ENCODE measurements at places on chromosomes 1 and 21.

- DNase-seq = no peak
Measured at GRCh38 chr1:226638608-226639007, 90.0 kb downstream of the STUM start.

- DNase-seq = no peak
Measured at GRCh38 chr1:238777551-238777950, 608.8 kb upstream of the CHRM3 start.

GRCh38 chr1:19080721-19081120, 124.2 kb upstream of the IFFO2 start:
- no peak for DNase-seq

- DNase-seq = peak; percentile 93
Measured at GRCh38 chr1:3105167-3105863, 36.3 kb downstream of the PRDM16 start.

- peak; percentile 95 for DNase-seq
Measured at GRCh38 chr1:153658400-153659174, at the start of gene SNAPIN. Gene SNAPIN (plus strand): TSS chr1:153658703. CDS start chr1:153658744, 41 bp downstream.

- DNase-seq = no peak
Measured at GRCh38 chr1:198179556-198179981, 22.8 kb downstream of the NEK7 start.

DNA sequence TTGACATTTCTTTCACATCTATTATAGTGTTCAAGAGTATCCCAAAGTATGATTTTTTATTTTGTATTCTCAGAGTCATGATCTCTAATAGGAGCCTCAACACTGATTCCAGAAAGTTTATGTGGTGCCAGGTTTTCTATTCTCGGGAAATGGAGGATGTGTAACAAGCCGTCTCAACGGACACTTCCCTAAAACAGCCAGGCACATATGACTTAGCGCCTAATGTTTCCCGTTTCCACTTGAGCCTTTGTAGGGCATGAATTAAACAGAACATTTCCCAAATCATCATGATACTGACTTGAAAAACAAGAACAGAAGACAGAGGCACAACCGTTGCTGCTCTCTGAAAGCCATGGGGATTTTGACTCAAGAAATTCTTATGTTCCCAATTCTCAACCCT, 8.0 kb downstream of the CYYR1 start:
- no peak for DNase-seq

DNA sequence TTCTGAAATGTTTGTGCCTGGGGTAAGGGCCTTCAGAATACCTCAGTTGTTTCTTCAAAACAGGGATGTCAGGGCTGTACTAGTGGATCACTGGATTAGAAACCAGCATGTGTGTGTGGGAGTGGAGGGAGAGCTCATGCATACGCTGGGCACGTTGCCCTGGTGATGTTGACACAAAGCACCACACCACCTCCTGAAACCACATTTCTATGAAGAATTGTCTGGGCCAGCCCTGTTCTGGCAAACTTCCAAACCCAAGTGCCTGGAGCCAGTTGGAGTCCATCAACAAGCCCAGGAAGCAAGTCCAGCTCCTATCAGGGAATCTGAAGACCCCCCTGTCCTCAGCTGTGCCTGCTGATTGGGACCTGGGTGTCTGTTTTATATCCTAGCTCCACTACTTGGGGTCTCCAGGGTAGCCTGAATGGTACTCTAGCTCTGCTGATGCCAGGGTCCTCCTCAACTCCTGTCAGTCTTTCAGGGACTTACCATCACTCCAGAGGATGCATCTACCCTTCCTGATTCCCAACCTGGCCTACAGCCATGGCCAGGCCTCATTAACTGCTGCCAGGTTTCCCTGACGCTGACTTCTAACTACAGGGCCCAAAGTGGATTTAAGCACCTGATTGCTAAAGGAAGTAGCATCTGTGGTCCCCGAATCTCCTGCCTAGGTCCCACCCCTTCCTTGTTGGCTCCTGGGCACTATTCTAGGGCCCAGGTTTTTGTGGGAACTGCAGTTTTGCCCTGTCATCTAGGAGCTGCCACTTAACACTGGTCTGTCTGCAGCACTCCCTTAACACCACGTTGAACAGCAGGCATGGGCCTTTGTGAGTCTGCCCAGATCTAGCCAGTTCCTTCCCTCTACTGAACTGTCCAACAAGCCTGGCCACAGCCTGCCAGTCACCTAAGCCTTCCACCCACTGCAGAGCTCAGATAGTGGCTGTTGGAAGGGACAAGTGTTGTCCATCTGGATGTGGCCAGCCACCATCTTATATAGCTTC, 45.5 kb downstream of the LPAR3 start:
- peak; percentile 72 for DNase-seq

GRCh38 chr1:1430992-1431844, 4.3 kb upstream of the VWA1 start:
- no peak for DNase-seq

DNA sequence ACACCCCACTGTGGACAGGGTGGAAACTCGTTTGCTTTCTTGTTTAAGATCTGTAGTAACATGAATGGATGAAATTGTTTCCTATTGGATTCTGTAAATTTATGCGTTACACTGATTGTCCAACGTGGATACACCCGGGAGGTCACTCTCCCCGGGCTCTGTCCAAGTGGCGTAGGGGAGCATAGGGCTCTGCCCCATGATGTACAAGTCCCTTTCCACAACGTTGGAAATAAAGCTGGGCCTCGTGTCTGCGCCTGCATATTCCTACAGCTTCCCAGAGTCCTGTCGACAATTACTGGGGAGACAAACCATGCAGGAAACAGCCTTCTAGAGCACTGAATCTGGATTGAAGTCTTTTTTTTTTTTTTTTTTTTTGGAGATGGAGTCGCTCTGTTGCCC, 1.4 kb downstream of the RCC1 start:
- no peak for DNase-seq

DNA sequence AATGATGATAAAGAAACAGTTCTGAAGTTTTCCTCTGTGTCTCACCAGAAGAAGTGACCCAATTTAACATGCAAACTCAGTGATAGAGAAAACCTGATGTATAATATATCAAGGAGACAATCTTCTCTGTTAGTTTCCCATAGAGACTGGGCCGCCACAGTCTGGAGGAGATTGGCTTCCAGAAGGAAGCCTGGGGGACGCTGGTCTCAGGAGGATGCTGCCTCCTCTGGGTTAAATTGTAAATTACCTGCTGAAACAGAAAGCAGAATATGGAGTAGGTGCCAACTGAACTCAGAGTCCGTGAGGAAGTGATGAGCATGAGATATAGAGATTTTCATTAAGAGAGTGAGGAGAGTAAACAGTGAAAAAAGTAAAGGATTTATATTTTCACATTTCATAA, 15.8 kb downstream of the OR14I1 start:
- no peak for DNase-seq

DNA sequence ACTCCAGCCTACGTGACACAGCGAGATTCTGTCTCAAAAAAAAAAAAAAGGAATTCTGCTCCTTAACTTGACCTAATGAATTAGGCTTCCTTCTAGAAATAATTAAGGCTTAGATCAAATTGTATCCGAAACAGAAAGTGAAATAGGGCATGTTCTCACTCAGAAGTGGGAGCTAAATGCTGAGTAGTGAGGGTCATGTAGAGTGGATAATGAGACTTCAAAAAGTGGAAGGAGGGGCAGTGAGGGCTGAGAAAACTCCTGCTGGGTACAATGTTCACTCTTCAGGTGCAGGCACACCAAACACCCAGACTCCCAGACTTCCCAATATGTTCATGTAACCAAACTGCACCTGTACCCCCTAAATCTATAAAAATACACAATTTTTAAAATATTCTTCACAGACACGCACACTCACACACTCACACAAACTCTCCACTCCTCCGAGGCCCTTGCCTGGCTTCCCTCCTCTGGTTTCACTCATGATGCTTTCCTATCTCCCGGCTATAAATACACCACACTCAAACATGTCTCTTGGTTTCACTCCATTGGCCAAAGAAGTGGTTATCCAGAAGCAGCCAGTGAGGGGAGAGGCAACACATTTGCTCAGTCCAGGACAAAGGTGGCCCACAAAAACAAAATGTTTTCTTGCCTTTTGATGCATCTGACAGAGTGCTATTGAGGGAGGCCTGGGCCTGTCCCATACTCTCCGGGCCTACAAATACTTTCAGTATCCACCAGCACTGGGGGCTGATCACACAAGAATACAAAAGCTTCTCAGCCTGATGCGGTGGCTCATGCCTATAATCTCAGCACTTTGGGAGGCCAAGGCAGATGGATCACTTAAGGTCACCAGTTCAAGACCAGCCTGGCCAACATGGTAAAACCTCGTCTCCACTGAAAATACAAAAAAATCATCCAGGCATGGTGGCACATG, 249.2 kb downstream of the TOMM20 start:
- no peak for DNase-seq

- DNase-seq = peak; percentile 36
Measured at GRCh38 chr1:48947761-48948537, 171.3 kb upstream of the BEND5 start.

Data from eye (tissue), 1 donor.